ENCODE measurements at places on chromosomes 5 and 9.

- no peaks in the 10 kb centered on the region for H3K27me3 ChIP-seq
- no peaks in the 10 kb centered on the region for H3K4me1 ChIP-seq
- H3K27ac ChIP-seq: no peak overlapping the region
- no peak for DNase-seq
- no peaks in the 10 kb centered on the region for H3K36me3 ChIP-seq
These were observed 121.2 kb downstream of the HTR4 start for GRCh38 chr5:148532969-148533670.

DNA sequence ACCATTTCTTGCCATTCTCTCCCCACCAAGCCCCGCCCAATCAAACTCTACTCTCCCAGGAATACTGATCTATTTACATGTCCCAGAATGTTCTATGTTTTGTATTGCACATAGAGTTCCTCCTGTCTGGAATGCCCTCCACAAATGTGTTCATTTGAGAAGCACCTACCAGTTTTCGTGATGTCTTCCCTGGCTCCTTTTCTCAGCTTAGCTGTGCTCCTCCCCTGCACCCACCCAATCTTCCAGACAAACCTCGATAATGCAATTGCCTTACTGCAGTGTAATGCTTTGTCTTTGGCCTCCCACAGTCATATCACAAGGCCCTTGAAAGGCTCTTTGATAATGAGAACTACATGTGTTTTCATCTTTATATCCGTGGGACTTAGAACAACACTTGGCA, 214.5 kb upstream of the ANKRD55 start:
- DNase-seq: no peak
- no peaks in the 10 kb centered on the region for H3K36me3 ChIP-seq
- H3K4me1 ChIP-seq: peaks cover 40% of the 10 kb centered on the region
- H3K27ac ChIP-seq: peak overlapping the region; percentile 58
- H3K4me3 ChIP-seq: no peak overlapping the region

DNA sequence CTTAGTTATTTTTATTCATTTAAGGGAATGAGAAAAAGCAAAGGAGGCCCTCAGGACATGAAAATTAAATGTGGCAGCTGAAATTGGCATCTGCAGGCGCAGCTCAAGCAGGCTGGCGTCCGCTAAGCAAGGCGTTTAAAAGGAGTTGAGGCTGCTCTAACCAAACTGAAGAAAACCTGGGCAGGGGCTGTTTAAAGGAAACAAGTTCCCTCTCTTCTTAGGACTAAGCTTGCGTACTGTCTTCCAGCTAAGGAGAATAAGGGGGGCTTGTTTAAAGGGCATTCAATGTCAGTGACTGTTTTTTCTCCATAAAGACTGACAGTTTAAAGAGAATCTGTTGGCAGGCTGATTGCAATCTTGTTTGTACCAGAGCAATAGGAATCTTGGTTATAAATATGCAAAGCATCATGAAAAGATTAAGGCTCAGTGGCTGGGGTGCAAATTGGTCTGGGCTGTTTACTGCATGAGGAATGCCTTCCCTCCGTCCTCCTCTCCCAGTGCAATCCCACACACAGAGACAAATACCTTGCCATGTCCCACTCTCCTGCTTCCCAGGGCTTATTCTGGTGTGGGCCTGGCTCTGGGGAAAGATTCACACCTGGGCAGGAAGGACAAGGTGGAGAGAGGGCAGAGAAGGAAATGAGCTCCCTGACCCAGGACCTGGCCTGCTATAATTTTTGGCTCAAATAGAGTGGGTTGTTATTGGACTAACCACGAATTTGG, 85.9 kb upstream of the LIFR start:
- no peaks in the 10 kb centered on the region for H3K36me3 ChIP-seq
- DNase-seq: no peak
- H3K27me3 ChIP-seq: no peaks in the 10 kb centered on the region
- H3K4me3 ChIP-seq: no peak overlapping the region
- H3K27ac ChIP-seq: no peak overlapping the region

- H3K27ac ChIP-seq: no peak overlapping the region
- no peak for DNase-seq
- H3K36me3 ChIP-seq: no peaks in the 10 kb centered on the region
- H3K4me1 ChIP-seq: no peaks in the 10 kb centered on the region
- no peak overlapping the region for H3K4me3 ChIP-seq
These were observed 20.6 kb upstream of the CDH6 start for GRCh38 chr5:31172881-31173280.

- H3K27ac ChIP-seq: no peak overlapping the region
- H3K36me3 ChIP-seq: no peaks in the 10 kb centered on the region
- H3K4me1 ChIP-seq: peaks cover 54% of the 10 kb centered on the region
- H3K4me3 ChIP-seq: no peak overlapping the region
- DNase-seq: peak; percentile 31
- H3K27me3 ChIP-seq: no peaks in the 10 kb centered on the region
These were observed 76.2 kb upstream of the IL6ST start for GRCh38 chr5:56070851-56071465.

Measured in HepG2 (cell line).